Naive B cell (primary cell): ENCODE measurements at places on chromosomes 7 and 10. TPM values are rescaled to one million over a fixed set of nuclear protein-coding genes. Genes with fewer than 3 reads are reported as not detected.

DNA sequence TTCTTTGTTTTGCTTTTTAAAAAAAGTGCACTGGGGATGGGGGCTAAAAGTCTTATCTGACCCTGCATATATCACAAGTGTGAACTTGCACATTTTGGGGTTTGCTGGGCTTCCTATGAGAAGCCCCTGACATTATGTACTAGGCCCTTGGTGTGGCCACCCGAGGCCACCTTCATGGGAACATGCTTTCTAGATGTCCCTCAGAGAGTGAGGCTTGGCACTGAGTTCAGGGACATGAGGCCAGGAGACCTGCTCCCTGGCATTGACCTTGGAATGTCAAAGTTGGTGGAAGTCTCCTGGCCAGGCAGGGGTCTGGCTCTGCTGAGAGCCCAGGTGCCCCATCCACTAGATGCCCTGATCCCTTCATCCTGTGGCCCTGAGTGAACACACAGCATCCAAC lies 536.2 kb downstream of the TCERG1L start:
- no peaks in the 10 kb centered on the region for H3K4me1 ChIP-seq
- no peaks in the 10 kb centered on the region for H3K36me3 ChIP-seq
- no peak overlapping the region for H3K4me3 ChIP-seq
- H3K27ac ChIP-seq, result no peak overlapping the region
- no peaks in the 10 kb centered on the region for H3K27me3 ChIP-seq

GRCh38 chr7:120097020-120097419 lies 176.0 kb upstream of the KCND2 start:
- no peaks in the 10 kb centered on the region for H3K36me3 ChIP-seq
- H3K4me3 ChIP-seq, result no peak overlapping the region
- no peak for DNase-seq
- H3K27ac ChIP-seq, result no peak overlapping the region
- H3K27me3 ChIP-seq, result no peaks in the 10 kb centered on the region
- no peaks in the 10 kb centered on the region for H3K4me1 ChIP-seq

Gene OPN1SW
- polyA plus RNA-seq, result not detected

- no peak overlapping the region for H3K4me3 ChIP-seq
- peaks cover 12% of the 10 kb centered on the region for H3K4me1 ChIP-seq
Measured at GRCh38 chr7:1228545-1229201, 4.0 kb upstream of the UNCX start.
